Activated CD4-positive, alpha-beta memory T cell treated with anti-CD3 and anti-CD28 coated beads for 36 hours (primary cell): ENCODE measurements at places on chromosomes 11 and 22. TPM values are rescaled to one million over a fixed set of nuclear protein-coding genes. Genes with fewer than 3 reads are reported as not detected.

GRCh38 chr11:19723572-19724342, 11.1 kb downstream of the NAV2 start:
- no peaks in the 10 kb centered on the region for H3K27me3 ChIP-seq
- peak; percentile 71 for DNase-seq
- peak overlapping the region; percentile 18 for H3K4me3 ChIP-seq
- peaks cover 29% of the 10 kb centered on the region for H3K4me1 ChIP-seq
- H3K36me3 ChIP-seq = no peaks in the 10 kb centered on the region

DNA sequence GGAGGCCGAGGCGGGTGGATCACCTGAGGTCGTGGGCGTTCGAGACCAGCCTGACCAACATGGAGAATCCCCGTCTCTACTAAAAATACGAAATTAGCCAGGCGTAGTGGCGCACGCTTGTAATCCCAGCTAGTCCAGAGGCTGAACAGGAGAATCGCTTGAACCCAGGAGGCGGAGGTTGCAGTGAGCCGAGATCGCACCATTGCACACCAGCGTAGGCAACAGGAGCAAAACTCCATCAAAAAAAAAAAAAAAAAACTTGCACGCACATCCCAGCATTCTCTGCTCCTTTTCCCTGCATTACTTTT, 934 bp upstream of the ATL3 start:
- H3K36me3 ChIP-seq = peaks cover 2% of the 10 kb centered on the region
- H3K27me3 ChIP-seq = no peaks in the 10 kb centered on the region
- no peak for DNase-seq
- H3K27ac ChIP-seq = no peak overlapping the region
- peaks cover 42% of the 10 kb centered on the region for H3K4me1 ChIP-seq

DNA sequence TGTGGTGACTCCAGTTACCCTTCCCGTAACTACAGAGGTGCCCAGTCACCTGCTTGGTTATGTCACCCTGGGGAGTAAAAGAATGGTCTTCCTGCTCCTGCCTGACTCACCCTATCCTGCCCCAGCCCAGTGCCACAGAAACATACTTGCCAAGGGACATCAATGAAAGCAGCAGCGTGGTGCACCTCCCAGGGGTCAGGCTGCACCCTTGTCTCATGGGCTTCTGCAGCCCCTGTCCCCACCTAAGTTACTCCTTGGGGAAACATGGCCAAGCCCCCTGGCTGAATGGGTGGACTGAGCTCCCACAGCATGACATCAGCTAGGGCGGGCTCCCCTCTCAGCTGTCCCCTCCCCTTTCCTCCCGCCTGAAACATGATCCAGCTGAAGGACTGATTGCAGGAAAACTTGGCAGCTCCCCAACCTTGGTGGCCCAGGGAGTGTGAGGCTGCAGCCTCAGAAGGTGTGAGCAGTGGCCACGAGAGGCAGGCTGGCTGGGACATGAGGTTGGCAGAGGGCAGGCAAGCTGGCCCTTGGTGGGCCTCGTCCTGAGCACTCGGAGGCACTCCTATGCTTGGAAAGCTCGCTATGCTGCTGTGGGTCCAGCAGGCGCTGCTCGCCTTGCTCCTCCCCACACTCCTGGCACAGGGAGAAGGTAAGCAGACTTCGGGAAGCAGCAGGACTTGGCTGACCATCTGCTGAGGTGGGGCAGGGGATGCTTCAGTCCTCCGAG, at the start of gene HTR3A:
Gene HTR3A (plus strand): TSS at position 368 of the 730 bp plus-strand sequence. CDS start 218 bp downstream, at position 586.
- H3K27me3 ChIP-seq = peaks cover 2% of the 10 kb centered on the region
- no peak for DNase-seq
- H3K36me3 ChIP-seq = no peaks in the 10 kb centered on the region

DNA sequence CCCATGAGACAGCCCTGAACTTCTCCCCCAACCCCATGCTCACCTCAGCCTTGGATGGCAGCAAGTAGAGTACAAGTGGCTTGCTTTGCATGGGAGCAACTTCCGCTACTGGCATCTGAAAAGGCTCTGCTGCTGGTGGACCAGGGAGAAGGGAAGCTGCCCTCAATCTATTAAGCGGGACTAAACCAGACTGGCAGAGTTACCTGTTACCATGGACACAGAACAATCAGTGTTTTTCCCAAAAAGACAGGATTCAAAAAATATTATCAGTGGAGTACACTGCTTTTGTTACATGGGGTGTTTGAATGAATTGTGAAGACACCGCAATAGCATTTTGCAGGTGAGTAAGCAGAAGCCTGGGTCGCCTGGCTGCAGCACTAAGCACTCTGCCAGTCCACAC, 631.4 kb upstream of the B3GAT1 start:
- no peaks in the 10 kb centered on the region for H3K4me1 ChIP-seq
- H3K4me3 ChIP-seq = no peak overlapping the region
- H3K27ac ChIP-seq = no peak overlapping the region
- no peak for DNase-seq
- no peaks in the 10 kb centered on the region for H3K36me3 ChIP-seq

DNA sequence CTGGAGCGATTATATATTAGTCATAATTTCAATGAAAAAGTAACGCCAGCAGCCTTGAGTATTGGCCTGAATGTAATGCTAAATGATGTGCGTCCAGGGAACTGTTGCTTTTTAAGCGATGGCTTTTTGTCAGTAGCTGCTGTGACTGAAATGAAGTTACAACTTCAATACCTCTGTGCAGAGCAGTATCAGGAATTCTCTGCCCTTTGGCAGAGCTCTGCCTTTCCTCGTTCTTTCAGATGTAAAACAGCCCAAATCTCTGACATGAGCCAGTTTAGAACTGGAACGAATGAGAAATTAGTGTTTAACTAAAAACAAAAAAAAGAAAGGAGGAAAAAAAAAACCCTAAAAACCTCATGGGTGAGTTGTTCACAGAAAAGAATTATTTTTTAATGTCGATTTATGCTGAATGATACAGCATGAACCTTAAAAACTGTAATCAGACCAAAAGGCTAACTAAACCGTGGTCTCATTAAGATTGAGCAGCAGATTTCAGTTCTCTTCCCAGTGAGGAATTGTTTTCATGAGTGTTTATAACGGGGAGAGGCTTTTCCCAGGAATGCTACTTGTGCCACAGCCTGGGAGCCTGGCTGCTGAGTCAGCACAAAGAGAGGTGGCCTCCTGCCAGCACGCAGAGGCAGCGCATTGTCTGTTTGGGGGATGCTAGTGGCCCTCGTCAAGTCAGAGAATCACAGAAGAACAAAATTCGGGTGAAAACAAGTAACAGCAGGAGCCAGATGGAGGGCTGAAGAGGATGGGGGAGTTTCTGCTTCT, 146.2 kb upstream of the RASSF10 start:
- no peak for DNase-seq
- H3K27me3 ChIP-seq = peaks cover 42% of the 10 kb centered on the region
- no peak overlapping the region for H3K4me3 ChIP-seq

DNA sequence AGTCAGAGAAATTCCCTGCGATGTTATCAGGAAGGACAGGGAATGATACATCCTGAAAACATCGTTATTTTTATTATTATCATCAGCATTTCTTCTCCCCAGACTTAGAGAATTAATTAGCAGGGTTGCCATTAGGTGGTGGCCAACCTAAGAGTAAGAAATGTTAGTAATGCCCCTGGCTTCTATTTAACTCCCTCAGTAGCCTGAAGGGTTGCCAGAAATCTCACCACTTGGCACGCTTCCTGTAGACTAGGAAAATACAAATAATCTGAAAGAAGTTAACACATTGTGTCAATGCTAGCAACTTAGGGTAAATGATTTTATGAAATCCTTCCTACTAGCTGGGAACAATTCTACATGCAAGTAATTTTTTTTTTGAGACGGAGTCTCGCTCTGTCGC, 45.5 kb downstream of the ENDOD1 start:
- no peak for DNase-seq
- H3K27me3 ChIP-seq = no peaks in the 10 kb centered on the region
- peaks cover 2% of the 10 kb centered on the region for H3K4me1 ChIP-seq
- H3K36me3 ChIP-seq = peaks cover 3% of the 10 kb centered on the region
- H3K27ac ChIP-seq = no peak overlapping the region

Gene PKP3
- not detected for total RNA-seq

DNA sequence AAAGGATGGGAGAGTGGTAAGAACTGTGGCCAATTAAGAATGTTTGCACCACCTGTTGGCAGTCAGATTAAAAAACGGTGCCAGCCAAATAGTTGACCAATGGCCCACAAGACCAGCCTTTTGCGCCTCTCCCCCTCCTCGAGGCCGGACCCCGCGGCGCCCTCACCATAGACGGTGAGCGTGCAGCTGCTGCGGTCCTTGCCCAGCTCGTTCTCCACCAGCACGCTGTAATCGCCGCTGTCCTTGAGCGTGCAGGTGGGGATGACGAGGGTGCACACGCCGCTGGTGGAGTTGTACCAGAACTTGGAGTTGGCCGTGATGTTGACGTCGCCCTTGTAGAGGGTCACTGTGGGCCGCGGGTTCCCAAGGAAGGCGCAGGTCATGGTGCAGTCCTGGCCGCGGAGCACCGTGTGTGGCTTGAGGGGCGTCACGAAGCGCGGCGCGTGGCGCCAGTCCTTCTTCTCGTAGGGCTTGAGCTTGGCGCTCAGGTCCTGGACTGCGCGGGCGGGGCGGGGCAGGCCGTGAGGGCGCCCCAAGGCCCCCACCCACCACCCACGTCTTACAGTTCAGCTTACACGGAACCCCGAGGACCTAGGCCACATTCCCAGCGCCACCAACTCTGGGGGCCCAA, 7.2 kb downstream of the TMEM86A start:
- peak; percentile 40 for DNase-seq
- no peak overlapping the region for H3K27ac ChIP-seq
- H3K4me1 ChIP-seq = peaks cover 21% of the 10 kb centered on the region
- peak overlapping the region; percentile 42 for H3K4me3 ChIP-seq
- H3K27me3 ChIP-seq = no peaks in the 10 kb centered on the region

DNA sequence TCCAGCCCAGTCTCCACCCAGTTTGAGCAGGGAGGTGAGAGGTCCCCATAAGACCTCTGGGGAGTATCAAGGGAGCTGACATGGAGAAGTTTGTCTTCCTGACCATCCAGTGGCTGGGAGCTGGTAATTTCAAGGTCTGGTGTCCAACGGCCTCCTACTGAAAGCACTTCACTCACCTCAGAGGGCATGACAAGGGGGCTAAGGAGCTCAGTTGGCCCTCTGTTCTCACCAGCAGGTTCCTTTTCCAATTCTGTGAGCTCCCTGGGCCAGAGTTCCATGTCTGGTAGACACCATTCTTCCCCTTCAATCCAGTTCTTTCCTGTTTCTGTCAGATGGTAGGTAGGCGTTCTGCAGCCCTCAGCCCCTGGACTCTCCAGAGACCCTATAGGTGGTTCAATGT, 3.1 kb downstream of the SELENOH start:
- peak overlapping the region; percentile 79 for H3K27ac ChIP-seq
- H3K27me3 ChIP-seq = no peaks in the 10 kb centered on the region
- H3K4me3 ChIP-seq = no peak overlapping the region
- no peak for DNase-seq
- peaks cover 47% of the 10 kb centered on the region for H3K4me1 ChIP-seq

Gene HPX
- not detected for total RNA-seq

Gene DDI1
- not detected for total RNA-seq

Gene KCNJ1
- total RNA-seq = not detected

Gene RAG1
- total RNA-seq = 0.29 TPM

DNA sequence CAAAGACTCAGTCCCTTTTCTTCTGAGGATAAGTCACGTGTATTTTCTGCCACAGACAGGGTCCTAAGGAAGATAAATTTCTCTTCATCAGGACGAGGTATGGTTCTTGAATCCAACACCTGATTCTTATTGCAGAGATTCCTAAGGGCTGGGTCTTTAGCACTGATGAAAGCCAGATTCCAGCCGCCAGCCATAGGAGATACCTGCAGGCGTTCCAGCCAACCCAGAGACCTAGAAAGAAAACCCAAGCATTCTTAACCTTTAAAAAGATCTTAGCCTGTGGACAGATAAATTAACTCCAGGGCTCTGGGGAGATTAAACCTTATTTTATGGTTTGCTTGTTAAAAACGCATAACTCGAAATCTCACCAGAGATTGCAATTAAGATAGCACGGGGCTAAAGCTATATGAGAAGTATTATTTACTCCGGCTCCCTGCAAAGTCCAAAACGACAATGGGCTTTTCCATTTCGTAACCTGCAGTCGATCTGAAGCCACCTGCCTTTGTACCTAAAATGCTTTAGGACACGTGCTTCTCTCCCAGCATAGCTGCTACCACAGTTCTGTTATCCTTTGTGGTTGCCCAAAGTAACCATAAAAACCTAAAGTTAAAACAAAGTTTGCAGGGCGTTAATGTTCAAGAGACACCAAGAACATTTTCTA, 104.5 kb downstream of the NXPE2 start:
- H3K36me3 ChIP-seq = no peaks in the 10 kb centered on the region
- H3K4me3 ChIP-seq = no peak overlapping the region
- no peak overlapping the region for H3K27ac ChIP-seq
- DNase-seq = no peak
- peaks cover 1% of the 10 kb centered on the region for H3K27me3 ChIP-seq
- no peaks in the 10 kb centered on the region for H3K4me1 ChIP-seq

Gene CASP5
- total RNA-seq = not detected

DNA sequence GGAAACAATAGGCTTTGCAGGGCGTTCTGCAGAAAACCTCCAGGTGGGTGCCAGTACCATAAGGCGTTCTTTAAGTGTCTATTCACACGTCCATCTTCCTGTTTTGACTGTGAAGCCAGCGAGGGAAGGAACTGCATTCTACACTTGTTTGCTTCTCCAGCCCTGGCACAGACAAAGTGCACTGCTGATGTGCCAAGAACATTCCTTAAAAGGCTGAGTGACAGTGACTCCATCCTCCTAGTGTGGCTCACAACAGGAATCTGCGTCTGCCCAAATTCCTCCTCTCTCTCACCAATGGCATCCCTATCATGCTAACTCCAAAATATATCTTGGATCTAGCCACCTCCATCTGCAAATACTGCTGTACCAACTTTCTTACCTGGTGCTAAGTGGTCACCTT, 407.4 kb upstream of the SYN3 start:
- no peak overlapping the region for H3K27ac ChIP-seq
- no peak for DNase-seq
- no peak overlapping the region for H3K4me3 ChIP-seq
- no peaks in the 10 kb centered on the region for H3K36me3 ChIP-seq
- H3K27me3 ChIP-seq = no peaks in the 10 kb centered on the region

Gene ANO1
- total RNA-seq = not detected

Gene AP1B1
- total RNA-seq = 65.2 TPM

- no peak within 1 kb of the TSS for H3K27ac ChIP-seq
- H3K4me3 ChIP-seq = peak within 1 kb of the TSS; percentile 76
- H3K4me1 ChIP-seq = peaks cover 8% of the 10 kb centered on the region
- H3K36me3 ChIP-seq = no peaks in the 10 kb centered on the region
- DNase-seq = peak; percentile 91
Measured at GRCh38 chr11:12673924-12674570, at the start of gene TEAD1. Gene TEAD1 (plus strand): TSS chr11:12674421.

DNA sequence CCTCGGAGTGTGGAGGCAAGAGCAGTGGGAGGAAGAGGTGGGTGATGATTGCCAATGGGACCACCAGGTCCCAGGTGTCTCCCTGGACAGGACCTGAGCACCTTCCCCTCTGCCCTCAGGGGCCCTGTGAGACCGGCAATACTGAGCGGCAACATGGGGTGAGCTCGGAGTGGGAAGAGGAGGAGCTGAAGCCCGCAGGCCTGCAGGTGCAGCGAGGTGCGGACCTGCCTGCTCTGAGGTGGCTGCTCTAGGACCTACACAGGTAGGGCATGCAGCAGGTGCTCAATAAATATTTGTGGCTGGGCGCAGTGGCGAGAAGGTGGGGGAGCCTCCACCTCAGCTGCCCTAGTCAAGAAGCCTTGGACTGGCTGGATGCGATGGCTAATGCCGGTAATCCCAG, 12.2 kb upstream of the SUN2 start:
- no peak overlapping the region for H3K27ac ChIP-seq
- H3K36me3 ChIP-seq = no peaks in the 10 kb centered on the region
- no peaks in the 10 kb centered on the region for H3K27me3 ChIP-seq
- H3K4me3 ChIP-seq = no peak overlapping the region
- H3K4me1 ChIP-seq = no peaks in the 10 kb centered on the region
